ENCODE measurements at places on chromosomes 7 and 10. TPM values are rescaled to one million over a fixed set of nuclear protein-coding genes. Genes with fewer than 3 reads are reported as not detected.
A peak's percentile ranks its signal among the peaks of the same experiment; 100 is the strongest.

VWDE gene
- total RNA-seq: 0.26 TPM

ANKRD61 gene
- not detected for total RNA-seq

DNA sequence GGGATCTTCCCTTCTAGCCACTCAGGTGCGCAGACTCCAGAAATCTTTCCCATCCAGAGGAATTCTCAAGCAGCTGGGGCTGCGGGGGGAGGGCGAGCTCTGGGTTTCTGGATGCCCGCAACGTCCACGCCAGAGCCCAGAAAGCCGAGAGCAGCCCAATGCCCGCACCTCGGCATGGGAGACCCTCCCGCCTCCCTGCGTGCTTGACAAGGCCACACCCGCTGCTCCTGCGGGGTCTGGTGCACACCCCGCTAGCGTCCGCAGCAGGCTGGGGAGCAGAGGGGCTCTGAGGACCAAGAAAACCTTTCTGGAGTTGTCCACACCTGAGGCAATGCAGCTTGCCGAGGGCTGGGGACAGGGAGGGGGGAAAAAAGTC, 66.2 kb downstream of the SLC29A4 start:
- H3K4me3 ChIP-seq: no peak overlapping the region
- H3K4me1 ChIP-seq: peaks cover 5% of the 10 kb centered on the region
- no peak overlapping the region for H3K27ac ChIP-seq
- peaks cover 90% of the 10 kb centered on the region for H3K36me3 ChIP-seq
- no peak for DNase-seq

- DNase-seq: no peak
- no peak overlapping the region for H3K27ac ChIP-seq
- H3K4me1 ChIP-seq: peaks cover 52% of the 10 kb centered on the region
Observed at GRCh38 chr7:1919539-1920265, 249.6 kb downstream of the ELFN1 start.

- H3K27ac ChIP-seq: no peak overlapping the region
- H3K36me3 ChIP-seq: no peaks in the 10 kb centered on the region
- H3K27me3 ChIP-seq: no peaks in the 10 kb centered on the region
Observed at GRCh38 chr7:2477447-2478398, 1.5 kb upstream of the GRIFIN start.

GRCh38 chr10:3452683-3453361, 280.2 kb upstream of the PITRM1 start:
- no peaks in the 10 kb centered on the region for H3K36me3 ChIP-seq
- H3K27me3 ChIP-seq: no peaks in the 10 kb centered on the region
- H3K27ac ChIP-seq: peak overlapping the region; percentile 66
- no peak for DNase-seq
- no peak overlapping the region for H3K4me3 ChIP-seq

GRCh38 chr7:44964384-44964830, 14.4 kb downstream of the MYO1G start:
- H3K27ac ChIP-seq: no peak overlapping the region
- no peak overlapping the region for H3K4me3 ChIP-seq
- H3K36me3 ChIP-seq: no peaks in the 10 kb centered on the region
- H3K4me1 ChIP-seq: peaks cover 10% of the 10 kb centered on the region
- peak; percentile 58 for DNase-seq
